ENCODE measurements at places on chromosomes 16 and 17.

DNA sequence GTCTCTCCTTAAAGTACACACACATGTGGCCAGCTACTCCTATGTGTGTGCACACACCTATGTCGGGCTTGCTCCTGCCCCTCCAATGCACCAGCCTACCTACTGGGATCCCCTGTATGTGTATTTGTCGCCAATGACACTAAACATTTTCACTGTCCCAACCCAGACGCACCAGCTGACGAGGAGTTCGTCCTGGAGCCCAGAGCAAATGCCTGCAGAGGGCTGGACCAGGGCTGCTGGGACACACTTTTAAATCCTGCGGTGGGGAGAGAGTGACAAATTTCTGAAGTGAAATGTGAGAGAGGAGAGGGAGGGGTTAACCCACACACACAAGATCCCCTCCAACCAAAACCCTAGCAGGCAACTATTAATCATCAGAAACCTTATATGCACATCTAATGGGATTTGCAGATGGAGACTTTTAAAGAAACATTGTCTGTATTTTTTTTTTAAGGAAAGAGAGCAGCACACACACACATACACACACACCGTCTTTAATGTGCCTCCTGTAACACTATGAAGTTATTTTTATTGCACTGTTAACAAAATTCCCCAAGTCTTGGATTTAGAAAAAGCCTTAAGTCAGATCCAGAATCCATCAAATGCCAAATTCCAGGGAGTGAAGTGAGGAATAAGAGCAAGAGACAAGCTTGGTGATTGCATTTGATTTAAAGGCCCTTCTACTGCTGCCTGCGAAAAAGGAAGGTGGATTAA is at the start of gene MEOX1:
MEOX1 (minus strand) TSS at position 224 of the 714 bp plus-strand sequence. CDS start 388 bp downstream, outside the sequence.
- no peak for DNase-seq

DNA sequence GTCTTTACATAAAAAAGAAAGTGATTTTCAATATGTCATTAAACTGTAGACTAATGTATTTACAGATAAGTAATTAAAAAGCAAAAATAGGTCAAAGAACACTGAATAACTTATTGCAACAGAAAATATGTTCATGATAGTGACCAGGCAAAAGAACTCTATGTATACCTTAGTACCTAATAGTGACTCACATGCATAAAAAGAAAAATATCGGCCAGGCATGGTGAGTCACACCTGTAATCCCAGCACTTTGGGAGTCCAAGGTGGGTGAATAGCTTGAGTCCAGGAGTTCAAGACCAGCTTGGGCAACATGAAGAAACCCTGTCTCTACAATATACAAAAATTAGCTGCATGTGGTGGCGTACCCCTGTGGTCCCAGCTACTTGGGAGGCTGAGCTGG is 33.0 kb upstream of the TOM1L1 start:
- no peak for DNase-seq

GRCh38 chr16:19737306-19738038 is 19.4 kb downstream of the IQCK start:
- DNase-seq = peak; percentile 11

DNA sequence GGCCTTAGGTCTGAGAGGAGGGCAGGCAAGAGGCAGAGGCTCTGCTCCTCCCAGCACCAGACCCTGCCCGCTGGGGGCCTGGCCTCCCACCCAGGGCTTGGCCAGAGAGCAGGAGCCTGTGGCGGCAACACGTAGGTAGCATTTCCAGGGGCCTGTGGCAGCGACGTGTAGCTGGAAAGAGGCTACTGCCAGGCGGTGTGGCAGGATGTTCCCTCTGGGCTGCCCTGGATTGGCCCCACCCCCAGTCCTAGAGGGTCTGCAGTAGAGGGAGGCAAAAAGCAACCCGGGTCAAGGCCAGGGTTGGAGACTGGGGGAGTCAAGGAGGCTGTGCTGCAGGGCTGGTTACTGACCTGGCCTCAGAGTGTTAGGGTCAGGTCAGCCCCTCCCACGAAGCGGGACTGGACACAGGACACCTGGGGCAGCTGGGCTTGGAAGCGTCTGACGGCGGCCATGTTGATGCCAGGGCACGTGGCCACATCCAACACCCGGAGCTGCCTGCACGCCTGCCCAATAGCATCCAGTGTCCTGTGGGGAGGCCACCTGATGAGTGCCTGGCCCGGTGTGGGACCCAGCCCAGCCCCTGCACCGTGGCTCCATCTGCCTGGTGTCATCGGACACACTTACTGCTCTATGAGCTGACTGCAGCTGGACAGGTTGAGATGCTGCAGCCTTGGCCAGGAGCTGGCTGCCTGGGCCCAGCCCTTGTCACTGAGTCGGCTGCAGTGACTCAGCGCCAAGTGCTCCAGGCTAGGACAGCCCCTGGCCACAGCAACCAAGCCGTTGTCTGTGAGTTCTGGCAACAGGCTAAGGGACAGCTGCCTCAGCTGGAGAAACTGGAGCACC is 8.5 kb downstream of the ELMO3 start:
- no peak for DNase-seq

- no peak for DNase-seq
Measured at GRCh38 chr17:42803074-42803883, 4.6 kb downstream of the CNTD1 start.

GRCh38 chr17:72068643-72069042 is 52.2 kb upstream of the SOX9 start:
- DNase-seq = no peak
